ENCODE measurements at places on chromosomes 5 and 9.

GRCh38 chr5:83102364-83102980 lies 25.1 kb downstream of the XRCC4 start:
- no peak for DNase-seq

DNA sequence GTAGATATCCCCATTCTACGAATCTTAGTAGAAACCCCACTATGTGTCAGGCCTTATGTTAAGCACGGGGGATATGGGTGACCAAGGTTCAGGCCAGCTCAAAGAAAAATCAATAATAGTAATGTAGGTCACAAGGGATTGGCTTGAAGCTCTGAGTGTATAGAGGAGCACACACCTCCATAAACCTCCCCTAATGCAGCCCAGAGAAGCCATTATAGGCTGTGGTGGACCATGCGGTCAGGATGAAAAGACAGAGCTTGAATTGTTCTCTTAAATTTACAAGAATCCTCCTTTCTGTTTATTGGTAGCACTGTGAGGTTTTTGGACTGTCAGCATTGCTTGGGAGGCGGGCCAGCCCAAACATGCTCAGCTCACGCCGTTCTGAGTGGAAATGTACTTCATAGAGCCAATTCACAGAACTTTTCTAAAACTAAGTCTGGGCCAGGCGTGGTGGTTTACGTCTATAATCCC lies 9.1 kb downstream of the PDE6A start:
- no peak for DNase-seq

DNA sequence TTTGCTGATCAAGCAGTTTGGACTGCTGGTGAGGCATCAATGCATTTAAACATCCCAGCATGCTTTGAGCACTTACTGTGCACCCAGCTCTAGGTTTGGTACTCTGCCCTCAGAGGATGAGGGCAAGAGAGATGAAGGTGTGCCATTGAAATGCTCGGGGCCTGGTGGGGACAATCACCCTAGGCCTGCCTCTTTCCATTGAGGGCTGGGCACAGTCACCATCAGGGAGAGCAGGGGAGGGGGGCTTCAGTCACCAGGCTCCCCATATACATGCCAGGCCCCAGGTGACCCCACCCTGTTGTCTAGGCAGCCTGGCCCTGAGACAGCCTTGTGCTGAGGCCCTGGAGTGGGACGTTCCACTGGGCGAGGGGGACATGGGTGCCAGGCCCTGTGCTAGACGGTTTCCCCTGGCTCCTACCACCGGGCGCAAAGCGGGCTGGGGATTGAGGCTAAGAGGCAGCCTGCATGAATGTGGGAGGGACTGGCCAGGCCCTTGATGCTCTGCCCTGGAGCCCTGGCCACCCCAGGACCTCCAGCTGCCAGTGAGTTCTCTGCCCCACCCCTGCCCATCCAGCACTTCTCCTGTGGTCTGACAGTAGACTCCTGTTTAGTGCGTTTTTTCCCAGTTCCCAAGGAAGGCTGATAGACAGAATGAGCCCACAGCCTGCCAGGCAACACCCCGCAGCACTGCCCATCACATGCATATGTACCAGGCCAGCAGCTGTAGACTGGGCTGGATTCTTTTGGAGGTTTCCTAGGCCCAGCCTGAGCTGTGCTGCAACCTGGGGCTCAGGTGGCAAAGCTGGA lies 18.9 kb downstream of the TCF7 start:
- DNase-seq: peak; percentile 8

DNA sequence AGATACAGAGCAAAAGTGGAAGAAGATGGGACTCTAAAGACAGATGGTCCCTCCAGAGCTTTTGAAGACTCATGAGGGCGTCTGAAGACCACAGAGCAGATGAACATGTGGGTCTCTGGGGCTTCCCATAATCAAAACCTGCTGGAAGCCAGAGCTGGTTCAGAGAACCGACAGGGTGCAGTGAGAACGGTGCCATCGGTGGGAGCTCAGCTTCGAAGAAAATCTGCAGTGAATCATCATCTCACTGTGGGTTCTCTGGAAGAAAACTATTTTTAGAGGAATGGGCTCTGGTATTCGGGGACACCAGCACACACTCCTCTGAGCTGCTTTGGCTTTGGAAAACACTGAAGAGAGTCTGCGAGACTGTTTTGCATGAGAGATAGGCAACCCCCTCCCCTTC lies 222.4 kb upstream of the PANK3 start:
- DNase-seq: no peak

GRCh38 chr5:167219298-167219697 lies 1072.1 kb upstream of the WWC1 start:
- no peak for DNase-seq

GRCh38 chr5:67265951-67266350 lies 69.4 kb upstream of the CD180 start:
- DNase-seq: no peak

- no peak for DNase-seq
Measured at GRCh38 chr5:96023518-96023917, 61.9 kb upstream of the ELL2 start.

GRCh38 chr9:74729136-74729695 lies 158.5 kb downstream of the TRPM6 start:
- DNase-seq: no peak

DNA sequence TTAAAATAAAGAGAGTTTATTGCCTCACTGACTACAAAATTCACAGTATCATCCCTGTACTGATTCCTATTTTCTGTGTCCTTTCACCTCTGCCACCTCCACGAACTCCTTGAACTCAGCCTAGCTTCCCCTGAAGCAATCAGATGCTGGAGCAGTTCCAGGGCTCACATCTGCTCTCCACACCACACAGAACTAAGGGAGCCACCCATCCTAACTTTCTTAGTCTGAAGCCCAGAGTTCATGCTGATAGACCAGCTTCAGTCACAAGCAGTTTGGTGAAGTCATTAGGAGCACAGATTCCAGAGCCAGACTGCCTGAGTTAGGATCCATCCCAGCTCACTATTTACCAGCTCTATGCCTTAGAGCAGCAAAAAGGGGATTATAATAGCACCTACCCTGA lies 15.6 kb upstream of the EPB41L4A start:
- no peak for DNase-seq

- no peak for DNase-seq
Measured at GRCh38 chr9:124084087-124084486, 72.5 kb downstream of the LHX2 start.

GRCh38 chr5:66553368-66553912 lies 42.8 kb upstream of the MAST4 start:
- no peak for DNase-seq

GRCh38 chr9:105087910-105088898 lies 156.2 kb upstream of the SLC44A1 start:
- DNase-seq: no peak

DNA sequence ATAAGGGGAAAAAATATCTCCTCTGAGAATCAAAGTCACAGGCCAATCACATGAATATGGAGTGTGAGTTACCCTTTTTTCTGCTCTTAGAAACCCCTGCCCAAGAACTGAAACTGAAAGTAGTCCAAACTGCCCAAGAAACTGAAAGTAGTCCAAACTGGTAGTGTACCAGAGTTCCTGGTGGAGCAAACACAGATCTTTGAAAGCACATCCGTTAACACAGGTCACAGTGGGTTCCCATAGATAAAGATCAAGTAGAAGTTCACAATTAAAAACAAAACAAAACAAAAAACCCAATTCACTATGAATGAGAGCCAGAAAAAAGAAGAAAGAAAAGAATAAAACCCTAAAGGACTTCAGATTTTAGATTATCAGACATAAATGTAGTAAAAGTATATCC lies 332.4 kb upstream of the EFNA5 start:
- DNase-seq: no peak

DNA sequence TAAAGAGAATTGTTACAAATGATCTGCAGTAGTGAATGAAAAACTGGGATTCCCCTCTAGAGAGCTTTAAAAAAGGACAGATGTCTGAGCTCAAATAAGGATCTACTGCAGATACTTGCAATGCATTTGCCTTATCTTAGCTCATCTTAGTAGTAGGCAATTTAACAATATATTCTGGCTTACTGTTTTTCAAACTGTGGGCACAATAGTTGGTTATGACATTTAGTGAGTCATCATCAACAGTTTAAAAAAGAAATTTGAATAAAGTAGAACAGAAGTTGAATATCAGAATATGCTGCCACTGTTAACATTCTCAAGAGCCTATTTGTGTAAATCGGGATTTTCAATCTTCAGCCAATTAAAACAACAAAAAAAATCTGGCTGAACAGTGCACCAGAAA lies 6.7 kb upstream of the CAST start:
- DNase-seq: no peak

- DNase-seq: no peak
Measured at GRCh38 chr5:81408496-81408895, 14.6 kb upstream of the ACOT12 start.

DNA sequence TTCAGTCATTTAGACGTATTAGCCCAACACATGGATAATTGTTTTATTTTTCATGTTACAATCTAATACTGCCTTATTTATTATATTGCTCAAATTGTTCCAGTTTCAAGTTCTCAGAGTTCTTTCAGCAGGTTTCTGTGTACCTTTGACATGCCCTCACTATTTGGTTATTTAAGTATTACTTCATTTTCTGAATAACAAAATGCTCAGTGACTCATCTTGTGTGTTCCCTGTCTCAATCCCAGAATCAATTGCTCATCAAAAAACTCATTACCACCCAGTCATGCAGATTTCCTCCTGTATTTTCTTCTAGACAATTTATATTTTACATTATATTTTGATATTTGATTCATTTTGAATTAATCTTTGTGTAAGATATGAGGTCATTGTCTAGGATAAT lies 562.6 kb downstream of the ANXA1 start:
- no peak for DNase-seq

- DNase-seq: no peak
Measured at GRCh38 chr9:125561509-125562148, 145.4 kb downstream of the MAPKAP1 start.

DNA sequence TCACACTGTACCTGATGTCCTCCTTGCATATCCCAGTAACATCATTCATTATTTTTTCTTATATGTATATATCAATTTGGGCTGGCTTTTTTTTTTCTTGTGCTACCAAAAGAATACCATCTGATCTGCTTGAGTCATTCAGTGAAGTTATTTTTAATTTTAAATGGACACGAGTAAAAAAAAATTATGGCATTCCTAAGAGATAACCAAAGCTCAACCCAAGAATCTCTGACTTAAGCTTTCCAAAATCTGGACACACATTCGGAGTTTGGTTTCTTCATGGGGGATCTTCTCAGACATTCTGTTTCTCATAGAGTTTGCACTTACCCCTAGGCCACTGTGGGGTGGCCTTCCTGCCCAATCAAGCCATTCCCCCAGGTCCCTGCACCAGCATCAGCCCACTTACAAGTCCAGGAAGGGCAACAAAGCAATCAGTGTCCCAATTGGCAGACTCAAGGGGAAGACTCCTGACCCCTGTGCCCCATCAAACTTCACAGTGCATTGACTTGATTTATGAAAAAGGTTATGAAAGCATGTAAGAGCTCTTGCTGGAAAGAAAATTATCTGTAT lies 49.2 kb upstream of the SPDL1 start:
- DNase-seq: no peak

GRCh38 chr5:3202570-3202969 lies 393.1 kb upstream of the IRX1 start:
- no peak for DNase-seq

DNA sequence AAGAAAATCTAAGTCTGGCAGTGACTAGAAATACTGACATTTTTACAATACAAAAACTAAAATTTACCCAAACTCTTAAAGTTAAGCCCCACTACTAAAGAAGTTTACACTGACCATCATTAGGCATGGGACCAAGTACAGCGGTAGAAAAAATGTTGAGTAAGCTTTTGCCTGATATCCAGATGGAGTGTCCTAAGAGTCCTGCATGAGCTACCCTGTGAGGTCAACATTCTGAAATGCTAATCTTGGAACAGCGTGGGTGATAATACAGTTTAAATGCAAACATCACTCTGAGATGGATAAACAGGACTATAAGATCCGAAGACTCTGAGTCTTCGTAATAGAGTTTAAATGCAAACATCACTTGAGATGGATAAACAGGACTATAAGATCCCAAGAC lies 189.7 kb downstream of the DCP2 start:
- no peak for DNase-seq

GRCh38 chr5:126745259-126745992 lies 31.5 kb upstream of the LMNB1 start:
- no peak for DNase-seq

- no peak for DNase-seq
Measured at GRCh38 chr5:80127116-80127552, 92.0 kb downstream of the THBS4 start.
